ENCODE measurements at places on chromosomes 7 and 10. TPM values are rescaled to one million over a fixed set of nuclear protein-coding genes. Genes with fewer than 3 reads are reported as not detected.

Gene TET1
- total RNA-seq, result 9.9 TPM

Gene UNCX
- not detected for total RNA-seq

Gene LIPK
- total RNA-seq, result not detected

- H3K36me3 ChIP-seq, result peaks cover 2% of the 10 kb centered on the region
- no peaks in the 10 kb centered on the region for H3K27me3 ChIP-seq
- DNase-seq, result no peak
- H3K27ac ChIP-seq, result no peak overlapping the region
- H3K4me1 ChIP-seq, result peaks cover 8% of the 10 kb centered on the region
Observed at GRCh38 chr10:26721561-26721960, 24.1 kb downstream of the PDSS1 start.

DNA sequence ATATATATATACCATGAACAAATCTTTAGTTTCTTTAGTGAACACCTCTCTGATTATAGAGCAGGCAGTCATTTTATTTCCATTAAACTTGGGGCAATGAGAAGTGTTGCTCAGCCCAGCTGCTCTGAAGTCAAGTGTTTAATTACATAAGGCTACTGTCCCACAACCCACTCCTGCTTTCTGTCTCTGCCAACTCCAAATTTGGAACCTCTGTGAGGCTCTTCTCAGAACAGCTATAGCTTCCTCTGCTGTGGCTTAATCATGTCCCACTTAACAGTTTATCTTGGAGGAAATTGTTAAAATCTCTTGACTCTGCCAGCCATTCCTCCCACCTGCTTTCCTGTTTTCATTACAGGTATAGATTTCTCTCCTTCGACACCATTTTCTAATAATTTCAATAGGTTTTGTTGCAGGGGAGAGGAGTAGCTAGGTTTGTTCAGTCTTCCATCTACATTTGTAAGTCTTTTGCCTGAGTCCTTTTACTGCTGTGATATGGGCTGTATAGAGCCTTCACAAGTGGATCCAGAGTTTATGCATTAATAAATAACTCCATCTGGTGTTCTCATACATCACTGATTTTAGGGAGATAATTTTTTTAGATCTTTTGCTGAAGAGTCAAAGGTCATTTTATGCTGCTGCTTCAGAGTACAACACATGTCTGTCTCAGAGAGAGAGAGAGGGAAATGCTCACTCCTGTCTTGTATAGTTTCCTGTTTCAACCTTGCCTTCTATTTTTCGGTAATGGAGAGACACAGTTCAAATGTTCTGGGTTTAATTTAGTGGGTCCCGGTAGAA, 170.4 kb downstream of the WNT2 start:
- peaks cover 4% of the 10 kb centered on the region for H3K36me3 ChIP-seq
- H3K27me3 ChIP-seq, result no peaks in the 10 kb centered on the region
- no peak overlapping the region for H3K4me3 ChIP-seq
- no peaks in the 10 kb centered on the region for H3K4me1 ChIP-seq
- no peak overlapping the region for H3K27ac ChIP-seq

DNA sequence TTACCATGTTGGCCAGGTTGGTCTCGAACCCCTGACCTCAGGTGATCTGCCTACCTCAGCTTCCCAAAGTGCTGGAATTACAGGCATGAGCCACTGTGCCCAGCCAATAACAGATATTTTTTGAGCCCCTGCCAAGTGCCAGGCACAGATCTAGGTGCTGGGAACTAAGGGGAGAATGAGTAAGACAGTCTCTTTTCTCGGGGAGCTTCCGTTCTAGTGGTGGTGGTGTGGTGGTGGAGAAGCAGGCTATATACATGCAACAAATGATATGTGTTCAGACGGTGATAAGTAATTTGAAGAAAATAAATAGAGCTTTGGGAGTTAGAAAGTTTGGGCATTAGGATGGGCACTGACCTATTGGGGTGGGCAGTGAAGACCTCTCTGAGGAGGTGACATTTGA, 76.7 kb upstream of the VKORC1L1 start:
- peaks cover 2% of the 10 kb centered on the region for H3K36me3 ChIP-seq
- peaks cover 12% of the 10 kb centered on the region for H3K4me1 ChIP-seq
- no peak overlapping the region for H3K4me3 ChIP-seq
- H3K27me3 ChIP-seq, result no peaks in the 10 kb centered on the region
- no peak overlapping the region for H3K27ac ChIP-seq

Measured in chondrocyte (in vitro differentiated cells).